ENCODE measurements at places on chromosomes 12 and 14.

GRCh38 chr12:40225984-40226602, 1.3 kb downstream of the LRRK2 start:
- no peak for DNase-seq

DNA sequence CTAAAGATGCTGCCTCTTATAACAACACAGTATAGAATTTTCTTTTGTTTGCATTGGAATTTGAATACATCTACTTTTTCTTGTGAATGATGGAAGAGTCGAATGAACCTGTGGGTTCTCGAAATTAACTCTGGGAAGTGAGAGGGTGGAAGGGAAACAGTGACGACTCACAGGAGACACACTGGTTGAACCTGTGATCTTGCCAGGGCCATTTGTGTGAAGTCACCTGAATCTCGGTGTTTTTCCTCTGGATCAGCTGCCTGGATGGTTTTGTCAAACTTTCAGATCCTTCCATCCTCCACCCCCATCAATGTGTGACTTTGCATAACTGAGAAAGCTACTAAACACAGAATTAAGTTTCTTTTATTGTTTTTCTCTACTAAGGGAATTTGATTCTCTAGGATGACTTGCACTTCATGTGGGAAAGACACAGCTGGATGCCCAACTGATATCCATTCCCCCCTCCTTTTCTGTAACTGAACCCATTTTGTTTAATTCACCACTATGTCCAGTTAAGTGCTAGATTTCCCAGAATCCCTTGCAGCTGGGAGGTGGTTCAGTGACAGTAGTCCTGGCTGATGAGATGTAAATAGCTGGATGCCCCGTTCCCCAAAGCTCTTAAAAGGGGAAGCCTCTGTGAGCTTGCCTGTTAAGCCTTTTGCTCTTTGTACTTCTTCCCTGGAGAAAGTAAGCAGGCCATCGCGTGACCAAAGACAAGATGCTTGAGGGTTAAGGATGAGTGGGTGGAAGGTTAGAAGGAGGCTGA, 6.3 kb downstream of the PPFIBP1 start:
- DNase-seq = no peak

- DNase-seq = no peak
Measured at GRCh38 chr12:52946334-52946733, 2.6 kb upstream of the KRT18 start.

- DNase-seq = no peak
Measured at GRCh38 chr12:108635997-108636808, 2.5 kb upstream of the SELPLG start.

Measured in NCI-H2081 (cell line).